Activated CD8-positive, alpha-beta T cell treated with anti-CD3 and anti-CD28 coated beads for 36 hours (primary cell): ENCODE measurements at places on chromosomes 3 and 15. TPM values are rescaled to one million over a fixed set of nuclear protein-coding genes. Genes with fewer than 3 reads are reported as not detected.

- no peak for DNase-seq
These were observed 318.7 kb upstream of the LMCD1 start for GRCh38 chr3:8182904-8183303.

GRCh38 chr3:154720921-154721320, 290.9 kb upstream of the GPR149 start:
- no peak for DNase-seq

ZNF774 gene
- total RNA-seq: 1.2 TPM

DNA sequence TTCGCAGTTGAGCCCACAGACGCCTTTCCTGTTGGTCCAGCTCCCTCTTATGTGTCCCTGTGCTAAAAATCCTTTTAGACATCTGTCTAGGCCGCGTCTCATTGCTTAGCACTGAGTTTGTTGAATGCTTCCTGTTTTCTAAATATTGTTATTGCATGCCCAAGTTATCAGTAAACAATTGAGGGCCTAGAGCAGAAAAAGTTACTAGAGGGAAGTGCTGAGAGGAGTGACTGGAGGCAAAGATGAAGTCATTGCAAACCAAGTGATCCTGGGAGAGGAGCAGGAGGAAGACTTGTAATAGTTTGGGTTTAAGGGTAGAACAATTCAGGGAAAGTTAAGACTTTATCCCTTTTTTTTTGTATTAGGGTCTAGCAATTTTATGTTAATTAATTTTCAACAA, 88.1 kb downstream of the DCUN1D1 start:
- DNase-seq: no peak

GRCh38 chr3:140343211-140344081, 334.4 kb upstream of the TRIM42 start:
- DNase-seq: no peak

DNA sequence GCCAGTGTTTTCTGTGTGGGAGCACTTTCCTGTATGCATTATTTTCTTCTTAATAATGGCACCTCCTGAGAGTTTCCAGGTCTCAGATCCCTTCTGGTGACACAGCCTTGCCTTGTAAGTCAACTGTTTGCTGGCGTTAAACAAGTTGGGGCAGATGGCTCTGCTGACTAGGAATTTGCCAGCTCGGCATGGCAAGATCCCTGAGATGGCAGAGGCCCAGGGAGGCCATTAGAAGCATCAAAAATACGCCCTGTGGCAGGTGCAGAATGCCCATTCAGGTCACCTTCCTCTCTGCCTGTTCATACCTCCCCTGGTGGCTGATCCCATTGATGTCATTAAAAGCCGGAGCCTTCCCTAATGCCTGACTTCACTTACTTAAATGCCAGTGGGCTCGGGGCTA, 320.9 kb upstream of the CTDSPL start:
- no peak for DNase-seq

SLC51A gene
- total RNA-seq: not detected

PRKCI gene
- total RNA-seq: 21.3 TPM

DNA sequence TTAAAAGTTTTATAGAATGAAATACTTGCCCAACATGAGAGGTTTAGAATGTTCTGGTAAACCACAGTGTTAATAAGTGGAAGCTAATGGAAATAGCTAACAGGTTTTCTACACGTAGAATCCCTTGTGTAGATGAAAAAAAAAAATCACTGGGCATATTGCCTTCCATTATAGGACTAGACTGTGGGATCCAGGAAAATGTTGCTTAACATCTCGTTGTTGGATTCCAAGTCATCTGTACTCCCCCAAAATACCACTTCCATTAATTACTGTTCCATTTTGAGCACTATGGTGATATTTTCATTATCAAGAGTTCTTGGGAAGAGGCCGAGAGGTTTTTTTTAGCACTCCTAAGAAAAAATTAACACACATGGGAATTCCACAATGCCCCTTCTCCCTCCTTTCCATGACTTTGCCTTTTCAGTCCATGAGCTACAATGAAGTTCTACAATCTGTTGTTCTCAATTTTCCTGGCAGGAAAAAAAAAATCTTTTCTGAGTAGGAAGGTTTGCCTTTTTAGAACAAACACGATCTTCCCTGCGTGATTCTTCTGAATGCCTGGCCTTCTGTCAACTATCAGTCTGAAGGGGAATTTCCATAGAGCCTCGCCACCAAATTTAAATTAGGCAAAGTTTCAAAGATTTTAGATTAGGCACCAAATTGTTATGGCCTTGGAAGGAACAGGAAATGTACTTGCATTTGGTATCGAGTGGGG, 74.4 kb upstream of the CTDSPL start:
- DNase-seq: no peak

- no peak for DNase-seq
These were observed 49.0 kb downstream of the THBS1 start for GRCh38 chr15:39629906-39630305.

- no peak for DNase-seq
These were observed 549 bp upstream of the SOX14 start for GRCh38 chr3:137763594-137763938.

DNA sequence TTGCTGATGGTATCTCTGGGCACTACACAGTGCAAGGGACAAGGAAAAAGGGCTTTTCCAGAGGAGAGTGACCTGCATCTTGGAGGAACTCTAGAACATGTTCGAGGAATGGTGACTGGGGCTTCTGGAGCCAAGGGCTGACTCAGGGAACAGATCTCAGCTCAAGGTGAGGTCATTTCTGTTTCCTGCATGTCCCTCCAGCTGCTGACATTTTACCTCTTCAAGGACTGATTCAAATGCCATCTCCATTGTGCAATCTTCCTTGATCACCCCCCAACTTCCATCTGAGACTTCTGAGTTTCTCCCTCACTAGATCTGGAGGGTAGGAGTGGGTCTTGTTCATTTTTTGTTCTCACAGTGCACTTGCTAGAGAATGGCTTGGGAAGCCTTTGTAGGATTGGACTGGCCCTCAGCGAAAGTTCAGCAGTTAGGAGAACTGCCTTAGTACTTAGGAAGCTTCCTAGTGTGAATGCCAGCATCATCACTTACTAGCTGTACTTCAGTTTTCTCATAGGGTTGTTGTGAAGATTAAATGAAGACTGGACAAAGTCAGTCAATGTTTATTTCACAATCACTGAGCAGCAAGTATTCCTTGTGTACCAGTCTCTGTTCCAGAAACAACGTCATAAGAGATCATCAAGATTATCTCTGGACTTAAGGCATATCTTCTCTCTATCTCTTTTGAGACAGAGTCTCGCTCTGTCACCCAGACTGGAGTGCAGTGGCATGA, 2.6 kb upstream of the IDH3A start:
- no peak for DNase-seq

- no peak for DNase-seq
These were observed 38.5 kb downstream of the LRCH3 start for GRCh38 chr3:197829397-197830045.

- no peak for DNase-seq
These were observed 59.4 kb upstream of the CD96 start for GRCh38 chr3:111482574-111482973.

GRCh38 chr3:68706536-68706935, 225.8 kb downstream of the TAFA4 start:
- DNase-seq: no peak

PTPN23 gene
- 20.7 TPM for total RNA-seq

DNA sequence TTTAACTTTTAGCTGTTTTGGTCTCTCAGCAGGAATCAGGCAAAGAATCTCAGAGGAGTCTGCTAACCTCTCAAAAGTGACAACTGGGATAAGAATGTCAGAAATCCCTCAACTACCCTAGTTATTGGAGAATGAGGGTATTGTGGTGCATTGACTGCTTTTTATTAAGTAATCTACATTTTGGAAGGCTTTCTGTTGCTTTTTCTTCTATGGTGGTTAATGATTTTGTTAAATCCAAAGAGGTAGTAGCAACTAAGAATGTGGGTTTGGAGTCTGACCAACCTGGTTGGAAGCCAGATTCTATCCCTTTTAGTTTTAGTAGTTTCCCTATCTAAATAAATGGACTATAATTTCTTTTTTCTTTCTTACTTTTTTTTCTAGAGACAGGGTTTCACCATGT, 94.7 kb upstream of the RNF7 start:
- no peak for DNase-seq

DNA sequence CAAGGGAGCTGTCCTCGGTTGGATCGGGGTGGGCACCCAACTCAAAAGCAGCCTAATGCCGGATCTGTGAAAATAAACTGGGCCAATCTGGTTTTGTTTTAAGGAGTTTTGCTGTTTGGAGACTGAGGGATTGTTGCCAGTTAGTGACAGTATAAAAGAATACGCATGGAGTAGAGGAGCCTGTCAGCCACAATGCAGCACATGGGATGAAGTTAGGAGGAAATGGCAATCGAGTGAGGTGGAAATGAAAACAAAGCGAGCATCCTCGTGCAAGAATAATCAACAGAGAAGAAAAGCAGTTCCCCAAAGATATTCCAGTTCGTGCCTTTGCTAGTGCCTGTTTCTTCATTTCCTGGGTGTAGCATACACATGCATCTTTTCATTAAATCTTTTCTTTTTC, 108.4 kb upstream of the RORA start:
- no peak for DNase-seq

DNA sequence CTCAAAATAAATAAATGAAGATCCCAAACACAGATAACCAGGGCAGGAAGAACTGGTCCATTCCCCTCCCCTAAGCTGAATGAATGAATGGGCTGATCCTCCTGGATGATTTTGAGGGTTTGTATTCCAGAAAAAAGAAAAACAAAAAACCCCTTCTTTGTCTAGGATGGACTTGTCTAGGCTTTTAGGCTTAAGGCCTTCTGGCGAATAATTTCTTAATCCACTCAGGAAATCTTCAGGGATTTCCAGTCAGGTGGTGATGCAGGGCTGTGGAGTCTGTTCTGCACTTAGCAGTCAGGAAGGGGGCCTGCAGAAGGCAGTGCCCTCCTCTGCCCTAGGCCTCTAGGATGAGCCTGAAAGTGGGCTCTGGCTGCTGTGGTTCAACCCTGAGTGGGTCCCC, 52.1 kb downstream of the BDH1 start:
- DNase-seq: no peak

DNA sequence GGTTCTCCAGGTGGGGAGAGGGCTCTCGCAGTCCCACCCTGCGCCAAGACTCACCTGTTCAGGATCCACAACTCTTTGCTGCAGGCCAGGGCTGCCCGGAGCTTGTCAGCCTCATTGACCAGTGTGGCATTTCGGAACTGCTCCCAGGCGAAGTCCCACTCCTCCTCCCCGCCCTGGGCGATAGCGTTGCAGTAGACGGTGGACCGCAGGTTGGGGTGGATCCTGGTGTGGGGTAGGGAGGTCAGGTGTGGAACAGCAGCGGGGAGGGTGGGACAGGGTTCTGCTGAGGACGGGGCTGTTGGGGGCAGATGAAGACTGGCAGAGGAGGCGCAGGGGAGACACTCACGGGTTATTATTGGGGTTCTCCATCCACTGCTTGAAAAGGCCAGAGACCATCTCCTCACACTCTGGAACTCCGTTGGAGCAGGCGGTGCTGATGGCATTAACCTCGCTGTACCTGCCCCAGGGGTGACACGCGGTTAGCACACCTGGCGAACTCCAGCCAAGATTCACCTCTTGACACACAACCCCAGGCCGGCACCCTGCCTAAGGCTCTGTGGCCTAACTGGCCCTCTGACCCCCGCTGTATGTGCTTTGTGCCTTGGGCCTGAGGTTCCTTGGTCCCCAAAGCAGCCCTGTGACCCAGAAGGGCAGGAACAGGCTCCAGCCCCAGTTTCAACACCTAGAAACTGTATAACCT, 16.1 kb downstream of the MESP2 start:
- no peak for DNase-seq

- DNase-seq: peak; percentile 82
These were observed 17.4 kb downstream of the CCDC12 start for GRCh38 chr3:46959161-46959511.

ARGFX gene
- total RNA-seq: not detected

DNA sequence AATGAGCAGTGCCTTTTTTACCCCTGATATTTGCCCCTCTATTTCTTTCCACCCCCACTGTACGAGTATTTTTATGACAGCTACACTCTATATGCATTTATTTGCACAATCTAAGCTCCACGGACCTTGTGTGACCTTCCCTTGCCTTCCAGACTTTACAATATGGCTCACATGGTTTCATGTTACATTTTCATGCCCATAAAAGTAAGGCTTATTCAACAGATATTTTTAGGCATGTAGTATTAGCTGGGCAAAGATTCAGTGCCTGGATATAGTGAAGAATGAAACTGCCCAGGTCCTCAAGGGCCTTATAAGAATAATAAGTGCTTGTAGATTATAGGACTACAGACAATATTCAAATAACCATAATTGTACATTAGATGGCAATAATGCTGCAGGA, 481.9 kb upstream of the CNTN4 start:
- DNase-seq: no peak

ARHGEF26 gene
- total RNA-seq: not detected

- no peak for DNase-seq
These were observed 43.8 kb upstream of the SLC6A6 start for GRCh38 chr3:14358426-14359211.

- DNase-seq: no peak
These were observed 331.0 kb upstream of the RARB start for GRCh38 chr3:25097023-25097422.

GRCh38 chr3:154427685-154428285, 2.2 kb downstream of the GPR149 start:
- DNase-seq: no peak

GRCh38 chr3:62870321-62870720, 4.9 kb downstream of the CADPS start:
- no peak for DNase-seq

GRCh38 chr3:99895131-99895696, 77.6 kb downstream of the CMSS1 start:
- no peak for DNase-seq

DNA sequence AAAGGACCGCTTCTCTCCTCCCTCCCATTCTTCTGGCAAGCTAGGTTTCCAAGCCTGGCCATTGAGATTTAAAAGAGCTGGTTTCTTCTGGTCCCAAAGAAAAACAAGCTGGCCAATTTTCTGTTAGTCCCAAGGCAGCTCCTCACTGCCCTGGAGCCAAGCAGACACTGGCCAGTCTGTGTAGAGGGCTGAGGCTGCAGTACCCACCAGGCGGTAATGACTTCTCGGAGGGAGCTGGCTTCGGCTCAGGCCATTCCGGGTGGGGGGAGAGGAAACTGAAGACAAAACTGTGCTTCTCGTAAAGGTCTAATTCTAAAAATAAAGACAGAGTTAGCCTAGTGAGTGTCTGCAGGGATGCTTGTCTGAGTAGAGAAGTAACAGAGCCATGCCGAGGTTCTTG, 78.5 kb upstream of the SMAD3 start:
- no peak for DNase-seq

IL5RA gene
- not detected for total RNA-seq

MKRN2 gene
- 28.2 TPM for total RNA-seq

CCR9 gene
- 0.20 TPM for total RNA-seq

TRMT10C gene
- 45.8 TPM for total RNA-seq

- no peak for DNase-seq
These were observed 13.4 kb downstream of the ITPR1 start for GRCh38 chr3:4506559-4507023.

PLA2G4E gene
- not detected for total RNA-seq

DCLK3 gene
- not detected for total RNA-seq

MKRN3 gene
- total RNA-seq: 1.6 TPM

GPR87 gene
- total RNA-seq: not detected

- DNase-seq: no peak
These were observed 44.3 kb downstream of the MYO5C start for GRCh38 chr15:52251144-52251860.

CTXN2 gene
- not detected for total RNA-seq

CLRN1 gene
- total RNA-seq: not detected

SMCO1 gene
- total RNA-seq: not detected

GRCh38 chr3:43949594-43949993, 258.9 kb downstream of the ABHD5 start:
- DNase-seq: no peak

- DNase-seq: no peak
These were observed 30.5 kb downstream of the MINDY4B start for GRCh38 chr3:150874666-150875219.

RPLP1 gene
- 2,701 TPM for total RNA-seq

- no peak for DNase-seq
These were observed 59.2 kb downstream of the KLHL6 start for GRCh38 chr3:183496311-183496710.
